Activated T-helper 17 cell treated with anti-CD3 and anti-CD28 coated beads, Interleukin-2, amount 50 U/mL, for 72 hours (primary cell): ENCODE measurements at places on chromosomes 1 and 21.

GRCh38 chr1:229717786-229718576 is 91.9 kb downstream of the URB2 start:
- ATAC-seq, result no peak

- peak; percentile 13 for ATAC-seq
Measured at GRCh38 chr21:31351960-31352359, 7.9 kb upstream of the TIAM1 start.

DNA sequence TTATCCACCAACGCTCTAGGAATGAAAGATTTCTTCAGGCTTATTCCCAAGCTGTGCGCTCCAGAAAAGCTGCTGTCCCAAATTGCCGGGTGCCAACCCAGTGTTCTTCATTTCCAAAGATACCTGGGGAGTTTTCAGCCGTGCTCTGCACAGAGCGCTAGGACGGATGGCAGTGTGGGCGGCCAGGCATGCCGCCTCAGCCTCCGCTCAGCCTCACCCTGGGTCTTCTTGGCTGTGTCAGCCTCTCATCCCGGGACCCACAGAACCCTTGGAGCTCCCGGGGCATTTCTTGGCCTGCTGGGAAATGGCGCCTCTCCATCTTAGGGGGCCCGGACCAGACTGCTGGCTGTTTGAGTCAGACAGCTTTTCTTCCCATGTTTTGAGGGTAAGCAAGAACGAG is 116.9 kb upstream of the SLC25A33 start:
- ATAC-seq, result no peak

- no peak for ATAC-seq
Measured at GRCh38 chr1:94004924-94005323, 95.7 kb upstream of the GCLM start.

DNA sequence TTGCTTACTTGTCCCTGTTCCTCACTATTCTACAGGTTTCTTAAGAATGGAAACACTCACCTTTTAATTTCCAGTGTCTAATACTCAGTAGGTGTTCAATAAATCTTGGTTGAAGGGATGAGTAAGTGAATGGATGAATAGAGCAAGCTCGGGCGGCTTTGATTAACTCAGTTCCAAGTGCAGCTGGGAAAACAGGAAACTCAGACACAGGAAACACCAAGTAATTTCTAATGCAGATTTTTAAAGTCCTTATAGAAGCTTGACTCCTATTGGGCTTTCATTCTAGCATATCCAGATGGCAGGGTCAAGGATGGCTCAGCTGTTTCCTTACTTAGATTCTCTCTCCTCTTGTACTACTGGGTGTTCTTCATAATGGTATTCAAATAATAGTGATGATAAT is 14.0 kb downstream of the CAMK1G start:
- ATAC-seq, result no peak

- no peak for ATAC-seq
Measured at GRCh38 chr1:208202333-208202995, 41.7 kb downstream of the PLXNA2 start.

DNA sequence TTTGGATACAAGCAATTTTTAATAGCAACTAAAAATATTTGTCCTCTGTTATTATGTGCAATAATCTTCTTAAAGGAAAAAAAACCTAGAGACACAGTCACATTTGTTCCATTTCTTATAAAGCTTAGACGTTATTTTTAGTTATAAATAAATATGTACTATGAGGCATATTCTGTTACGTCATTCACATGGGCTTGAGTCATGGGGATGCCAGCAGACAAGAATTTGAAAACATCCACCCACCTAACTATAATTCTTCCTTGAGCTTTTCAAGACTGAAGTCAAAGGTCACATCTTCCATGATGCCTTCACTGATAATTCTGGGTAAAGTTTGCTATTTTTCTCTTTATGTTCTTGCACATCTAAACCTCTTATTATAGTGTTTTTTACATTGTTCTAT is 268.8 kb downstream of the KCTD3 start:
- ATAC-seq, result no peak
